Panc1 (cell line): ENCODE measurements at places on chromosomes 12 and 14. TPM values are rescaled to one million over a fixed set of nuclear protein-coding genes. Genes with fewer than 3 reads are reported as not detected.

DNA sequence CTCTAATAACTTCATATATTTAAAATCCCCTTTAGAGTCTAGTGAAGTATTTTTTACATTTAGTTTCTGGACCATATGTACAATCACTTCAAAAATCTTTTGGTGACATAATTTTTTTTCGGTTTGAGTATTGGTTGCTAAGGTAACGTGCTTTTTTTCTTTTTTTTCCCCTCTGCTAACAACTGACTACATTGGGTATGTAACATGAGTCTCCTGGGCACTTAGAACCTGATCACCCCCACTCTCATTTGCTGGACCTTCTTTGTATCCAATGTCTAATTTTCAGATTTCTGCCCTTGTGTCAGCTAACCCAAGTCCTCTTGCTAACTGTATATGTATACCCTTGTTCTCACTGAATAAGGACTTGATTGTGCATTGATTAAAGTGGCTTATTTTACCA lies 592.9 kb upstream of the FLRT2 start:
- DNase-seq = no peak

DNA sequence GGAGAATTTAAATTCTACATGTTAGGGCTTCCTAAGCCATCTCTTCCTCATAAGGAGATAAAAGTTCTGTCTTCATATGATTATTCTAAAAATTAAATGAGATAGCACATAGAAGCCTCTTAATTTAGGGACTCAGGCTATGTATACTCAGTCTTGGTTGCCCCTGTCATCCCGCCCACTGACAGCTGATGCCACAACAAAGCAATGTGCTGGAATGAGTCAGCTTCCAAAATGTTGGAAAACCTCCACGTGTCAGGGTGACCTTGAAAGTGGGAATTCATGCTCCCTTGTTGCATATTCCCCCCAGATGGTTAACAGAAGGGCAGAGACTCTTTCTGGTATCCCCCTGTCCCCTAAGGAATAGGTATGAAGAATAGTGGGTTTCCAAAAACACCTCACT lies 238.0 kb upstream of the DDHD1 start:
- no peak for DNase-seq

GRCh38 chr14:95507174-95507573 lies 9.3 kb downstream of the SYNE3 start:
- no peak for DNase-seq

DNA sequence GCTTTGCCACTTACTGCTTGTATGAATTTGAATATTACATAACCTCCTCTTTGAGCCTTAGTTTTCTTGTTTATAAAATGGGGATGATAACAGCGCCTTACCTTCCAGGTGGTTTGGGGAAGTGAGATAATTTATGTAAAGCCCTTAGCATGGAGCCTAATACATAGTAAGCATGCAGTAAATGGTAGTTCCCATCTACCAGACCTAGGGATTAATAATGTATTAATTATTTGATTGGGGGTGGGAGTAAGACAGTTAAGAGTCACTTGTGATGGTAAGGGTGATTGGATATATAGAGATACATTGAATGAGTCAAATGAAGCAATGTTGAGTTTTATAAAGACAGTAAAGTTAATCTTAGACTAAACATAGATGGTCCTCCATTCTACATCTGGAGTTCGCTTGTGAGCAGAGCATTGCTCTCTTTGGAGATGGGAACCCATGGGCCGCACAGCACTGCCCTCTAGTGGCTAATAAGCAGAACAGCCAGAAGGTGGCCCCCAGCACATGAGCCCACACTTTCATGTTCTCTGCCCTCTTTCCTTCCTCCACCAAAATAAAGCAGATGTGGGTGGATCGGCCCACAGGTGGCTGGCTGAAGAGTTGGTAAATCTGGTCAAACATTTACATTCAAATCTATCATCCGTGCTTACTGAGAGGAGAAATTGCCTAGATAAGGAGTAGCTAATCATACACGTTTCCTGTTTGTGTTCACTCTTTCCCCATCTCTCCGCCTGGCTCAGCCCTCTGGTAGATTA lies 26.5 kb upstream of the TAMALIN start:
- peak; percentile 57 for DNase-seq

GRCh38 chr14:102795060-102795925 lies 18.0 kb downstream of the TRAF3 start:
- no peak for DNase-seq

DNA sequence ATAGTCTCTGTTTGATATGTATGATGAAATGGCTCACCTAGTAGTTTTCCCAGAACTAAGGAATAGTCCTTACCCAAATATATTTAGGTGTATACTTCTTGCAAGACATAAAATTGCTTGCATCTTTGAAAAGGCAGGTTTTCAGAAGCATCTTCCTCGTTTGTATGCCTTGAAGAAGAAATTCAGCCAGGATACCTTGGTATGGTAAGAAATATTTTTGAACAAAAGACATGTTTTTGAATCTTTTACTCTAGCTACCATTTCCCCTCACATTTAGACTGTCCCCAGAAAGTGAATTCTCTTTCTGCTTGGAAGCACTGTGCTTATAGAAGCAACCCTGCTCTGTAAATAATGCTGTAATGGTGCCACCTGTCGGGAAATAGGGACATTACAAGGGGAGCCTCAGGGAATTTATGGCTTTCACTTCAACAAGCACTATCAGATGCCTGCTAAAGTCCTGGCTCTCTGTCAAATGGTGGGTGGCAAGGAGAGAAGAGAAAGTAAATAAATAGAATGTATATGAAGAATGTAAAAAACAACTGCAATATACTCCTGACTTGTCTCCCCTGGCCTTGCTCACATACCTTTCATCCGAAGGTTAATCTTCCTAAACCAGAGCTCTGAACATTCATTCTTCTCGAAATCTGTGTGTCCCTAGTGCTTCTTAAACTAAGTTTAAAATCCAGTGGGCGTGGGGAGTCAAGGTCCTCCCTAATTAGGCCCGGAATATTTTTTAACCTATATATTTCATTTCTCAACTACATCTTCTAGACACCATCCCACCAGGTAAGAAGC lies 6.1 kb downstream of the CCDC184 start:
- DNase-seq = peak; percentile 67

Gene POTEG
- total RNA-seq = not detected
